Activated naive CD4-positive, alpha-beta T cell treated with anti-CD3 and anti-CD28 coated beads for 36 hours (primary cell): ENCODE measurements at places on chromosomes 12 and 14. TPM values are rescaled to one million over a fixed set of nuclear protein-coding genes. Genes with fewer than 3 reads are reported as not detected.
A peak's percentile ranks its signal among the peaks of the same experiment; 100 is the strongest.

The MANSC1 gene
- total RNA-seq = 3.5 TPM

The HOXC5 gene
- not detected for total RNA-seq

The ALG10 gene
- total RNA-seq = 21.6 TPM

The TWF1 gene
- 15.3 TPM for total RNA-seq

The NDRG2 gene
- total RNA-seq = 8.8 TPM

The KLRC4 gene
- total RNA-seq = not detected

The SSTR1 gene
- not detected for total RNA-seq

The RNFT2 gene
- 13.0 TPM for total RNA-seq

The FBXW8 gene
- total RNA-seq = 6.5 TPM

The AQP2 gene
- total RNA-seq = not detected

- no peak overlapping the region for H3K4me3 ChIP-seq
- H3K27ac ChIP-seq = no peak overlapping the region
- no peaks in the 10 kb centered on the region for H3K27me3 ChIP-seq
These were observed 45.5 kb downstream of the GIT2 start for GRCh38 chr12:109950625-109951024.

DNA sequence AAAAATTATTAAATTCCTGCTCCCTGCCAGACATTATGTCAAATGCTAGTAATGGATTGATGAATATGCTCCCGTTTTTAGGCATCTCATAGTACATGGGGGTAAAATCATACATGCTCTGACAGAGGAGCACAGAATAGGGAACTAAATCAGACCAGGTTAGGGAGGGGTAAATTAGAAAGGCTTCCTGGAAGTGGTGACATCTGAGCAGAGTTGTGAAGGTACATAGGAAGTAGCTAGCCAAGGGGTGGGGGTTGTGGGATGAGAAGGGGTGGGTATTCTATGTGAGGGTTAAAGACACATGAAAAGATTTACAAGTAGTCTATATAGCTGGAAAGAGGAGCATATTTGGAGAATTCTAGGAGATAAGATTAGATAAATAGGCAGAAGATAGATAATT is 171.7 kb upstream of the FBXO33 start:
- H3K4me1 ChIP-seq = peaks cover 32% of the 10 kb centered on the region
- H3K36me3 ChIP-seq = peaks cover 4% of the 10 kb centered on the region
- H3K27me3 ChIP-seq = no peaks in the 10 kb centered on the region
- H3K4me3 ChIP-seq = no peak overlapping the region
- DNase-seq = no peak

GRCh38 chr12:57215668-57216013 is 953 bp upstream of the NXPH4 start:
- H3K4me1 ChIP-seq = peaks cover 33% of the 10 kb centered on the region
- peaks cover 58% of the 10 kb centered on the region for H3K27me3 ChIP-seq
- H3K36me3 ChIP-seq = no peaks in the 10 kb centered on the region
- DNase-seq = peak; percentile 50
- peak overlapping the region; percentile 46 for H3K4me3 ChIP-seq

DNA sequence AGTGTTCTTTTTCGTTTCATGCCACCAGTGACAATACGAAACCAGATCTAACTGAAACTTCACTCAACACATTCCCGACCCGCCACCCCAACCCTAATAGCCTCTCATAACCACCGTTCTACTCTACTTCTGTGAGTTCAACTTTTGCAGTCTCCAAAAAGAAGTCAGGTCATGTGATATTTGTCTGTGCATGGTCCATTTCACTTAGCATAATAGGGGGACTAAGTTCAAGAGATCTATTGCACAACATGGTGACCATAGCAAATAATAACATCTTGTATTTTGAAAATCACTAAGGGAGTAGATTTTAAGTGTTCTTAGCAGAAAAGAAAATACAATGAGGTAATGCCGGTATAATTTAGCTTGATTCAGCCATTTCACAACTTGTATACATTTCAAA is 376.4 kb downstream of the DIO2 start:
- no peak overlapping the region for H3K27ac ChIP-seq
- no peaks in the 10 kb centered on the region for H3K4me1 ChIP-seq
- H3K27me3 ChIP-seq = no peaks in the 10 kb centered on the region
- no peak overlapping the region for H3K4me3 ChIP-seq
- no peaks in the 10 kb centered on the region for H3K36me3 ChIP-seq
- no peak for DNase-seq

GRCh38 chr14:64544607-64545312 is 4.2 kb downstream of the HSPA2 start:
- peaks cover 29% of the 10 kb centered on the region for H3K4me1 ChIP-seq
- DNase-seq = no peak
- H3K36me3 ChIP-seq = peaks cover 6% of the 10 kb centered on the region
- no peak overlapping the region for H3K27ac ChIP-seq

DNA sequence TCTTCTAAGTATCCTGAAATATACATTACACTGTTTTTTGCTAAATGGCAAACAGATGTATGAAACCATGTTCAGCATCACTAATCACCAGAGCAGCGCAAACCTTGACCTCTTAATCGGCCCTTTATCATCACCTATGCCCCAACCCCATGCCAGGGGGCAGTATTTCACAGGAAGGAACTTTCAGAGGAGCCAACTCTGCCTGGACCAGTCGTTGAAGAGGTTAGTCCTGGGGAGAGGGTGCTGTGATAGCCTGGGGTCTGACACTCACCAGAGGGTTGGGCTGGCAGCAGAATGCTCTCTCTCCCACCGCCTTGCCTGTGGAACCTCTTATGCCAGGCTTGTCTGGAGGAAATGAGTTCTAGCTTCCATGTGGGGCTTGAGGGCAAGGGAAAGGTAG is 411.7 kb downstream of the TMEM117 start:
- H3K27ac ChIP-seq = no peak overlapping the region
- H3K36me3 ChIP-seq = peaks cover 6% of the 10 kb centered on the region
- H3K4me3 ChIP-seq = no peak overlapping the region
- DNase-seq = no peak

- H3K27me3 ChIP-seq = peaks cover 8% of the 10 kb centered on the region
- no peak overlapping the region for H3K4me3 ChIP-seq
- no peaks in the 10 kb centered on the region for H3K4me1 ChIP-seq
- H3K36me3 ChIP-seq = no peaks in the 10 kb centered on the region
These were observed 111.5 kb downstream of the SRGAP1 start for GRCh38 chr12:63955831-63956666.

GRCh38 chr14:87133073-87133801 is 859.7 kb downstream of the GALC start:
- H3K4me1 ChIP-seq = no peaks in the 10 kb centered on the region
- H3K27me3 ChIP-seq = no peaks in the 10 kb centered on the region
- H3K4me3 ChIP-seq = no peak overlapping the region
- H3K27ac ChIP-seq = no peak overlapping the region
- H3K36me3 ChIP-seq = no peaks in the 10 kb centered on the region
- no peak for DNase-seq

- no peak for DNase-seq
- H3K27me3 ChIP-seq = no peaks in the 10 kb centered on the region
- H3K36me3 ChIP-seq = peaks cover 35% of the 10 kb centered on the region
- peak overlapping the region; percentile 78 for H3K27ac ChIP-seq
- H3K4me1 ChIP-seq = peaks cover 61% of the 10 kb centered on the region
These were observed 11.5 kb upstream of the C14orf93 start for GRCh38 chr14:23021434-23021833.

DNA sequence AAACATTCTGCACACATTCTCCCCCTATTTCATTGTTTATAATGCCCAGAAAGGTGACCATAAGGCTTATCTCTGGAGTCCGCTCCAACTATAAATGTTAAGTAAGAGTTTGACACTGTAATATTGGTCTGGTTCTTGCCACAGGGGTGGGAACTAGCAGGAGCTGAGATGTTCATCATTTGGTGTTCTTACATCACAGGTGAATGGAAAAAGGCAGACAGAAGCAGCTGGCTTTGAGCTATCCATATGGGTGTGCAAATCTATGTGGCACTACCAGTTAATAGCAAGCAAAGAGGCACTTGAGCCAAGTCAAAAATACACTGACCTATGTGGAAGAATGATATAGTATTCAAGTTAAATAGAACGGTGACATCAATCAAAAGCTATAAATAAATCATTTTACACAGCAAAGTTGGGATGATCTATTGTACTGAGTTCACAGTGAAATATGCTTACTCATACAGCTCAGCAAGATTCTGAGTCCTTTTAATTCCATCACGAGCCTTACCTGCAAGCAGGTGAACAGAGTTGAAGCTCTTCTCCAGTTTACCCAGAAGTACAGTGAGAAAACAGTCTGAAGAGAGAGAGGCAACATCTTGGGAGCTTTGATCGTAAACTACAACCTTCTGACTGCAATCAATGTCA is 43.2 kb downstream of the DUSP16 start:
- H3K4me3 ChIP-seq = no peak overlapping the region
- H3K4me1 ChIP-seq = peaks cover 11% of the 10 kb centered on the region
- H3K27ac ChIP-seq = no peak overlapping the region
- peaks cover 33% of the 10 kb centered on the region for H3K36me3 ChIP-seq

GRCh38 chr14:74695406-74695805 is 17.5 kb downstream of the AREL1 start:
- H3K4me1 ChIP-seq = peaks cover 7% of the 10 kb centered on the region
- H3K27ac ChIP-seq = no peak overlapping the region
- no peak overlapping the region for H3K4me3 ChIP-seq
- H3K27me3 ChIP-seq = no peaks in the 10 kb centered on the region
- no peak for DNase-seq
- H3K36me3 ChIP-seq = peaks cover 6% of the 10 kb centered on the region

GRCh38 chr12:7241404-7242005 is 52.0 kb downstream of the PEX5 start:
- H3K27ac ChIP-seq = no peak overlapping the region
- DNase-seq = no peak
- no peak overlapping the region for H3K4me3 ChIP-seq
- no peaks in the 10 kb centered on the region for H3K4me1 ChIP-seq

DNA sequence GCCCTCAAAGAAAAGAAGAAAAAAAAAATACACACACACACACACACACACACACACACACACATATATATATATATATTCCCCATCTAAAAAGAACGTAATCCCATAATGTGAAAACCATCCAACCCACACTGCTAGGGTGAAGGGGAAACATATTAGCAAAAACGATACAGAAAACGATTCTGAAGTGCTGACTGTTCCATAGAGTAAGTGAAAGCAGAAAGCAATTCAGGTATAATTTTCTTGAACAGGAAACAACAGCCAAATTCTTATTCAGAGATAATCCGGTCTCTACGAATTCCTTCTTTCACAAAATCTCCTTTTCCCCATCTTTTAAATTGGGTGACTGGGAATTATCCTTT is 393.5 kb downstream of the NOVA1 start:
- no peaks in the 10 kb centered on the region for H3K36me3 ChIP-seq
- no peaks in the 10 kb centered on the region for H3K4me1 ChIP-seq
- no peak overlapping the region for H3K4me3 ChIP-seq
- no peak overlapping the region for H3K27ac ChIP-seq

- H3K4me1 ChIP-seq = peaks cover 2% of the 10 kb centered on the region
- no peaks in the 10 kb centered on the region for H3K27me3 ChIP-seq
These were observed 896.4 kb downstream of the BCL11B start for GRCh38 chr14:98375566-98375965.

- H3K36me3 ChIP-seq = no peaks in the 10 kb centered on the region
- no peak for DNase-seq
- H3K4me1 ChIP-seq = peaks cover 35% of the 10 kb centered on the region
- no peaks in the 10 kb centered on the region for H3K27me3 ChIP-seq
These were observed 2.3 kb downstream of the SLC48A1 start for GRCh38 chr12:47775100-47775911.

GRCh38 chr14:99670361-99671234 is 13.5 kb upstream of the CYP46A1 start:
- no peak overlapping the region for H3K4me3 ChIP-seq
- H3K27me3 ChIP-seq = peaks cover 12% of the 10 kb centered on the region
- DNase-seq = no peak
- H3K4me1 ChIP-seq = no peaks in the 10 kb centered on the region
- no peaks in the 10 kb centered on the region for H3K36me3 ChIP-seq

DNA sequence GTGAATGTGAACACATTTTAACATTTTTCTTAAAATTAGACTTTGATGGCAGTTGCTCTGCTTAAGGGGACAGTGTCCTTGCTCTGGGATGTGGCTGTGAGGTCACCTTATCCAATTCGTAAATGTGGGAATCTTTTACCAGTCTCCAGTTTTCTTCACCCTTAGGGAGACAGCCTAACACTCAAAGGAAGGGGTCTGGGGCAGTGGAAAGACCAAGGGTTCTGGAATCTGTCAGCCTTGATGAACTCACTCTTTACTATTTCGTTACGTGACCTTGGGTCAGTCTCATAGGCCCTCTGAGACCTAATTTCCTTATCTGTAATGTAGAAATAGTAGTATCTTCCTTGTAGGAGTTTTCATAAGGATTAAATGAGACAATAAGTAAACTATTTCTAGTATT is 245.6 kb upstream of the ATP2B1 start:
- H3K4me3 ChIP-seq = no peak overlapping the region
- H3K4me1 ChIP-seq = peaks cover 22% of the 10 kb centered on the region
- DNase-seq = no peak
- no peak overlapping the region for H3K27ac ChIP-seq
- no peaks in the 10 kb centered on the region for H3K27me3 ChIP-seq

- no peaks in the 10 kb centered on the region for H3K27me3 ChIP-seq
- H3K4me1 ChIP-seq = no peaks in the 10 kb centered on the region
- no peak overlapping the region for H3K4me3 ChIP-seq
- no peaks in the 10 kb centered on the region for H3K36me3 ChIP-seq
- no peak overlapping the region for H3K27ac ChIP-seq
These were observed 50.7 kb downstream of the IQSEC3 start for GRCh38 chr12:117311-117710.

DNA sequence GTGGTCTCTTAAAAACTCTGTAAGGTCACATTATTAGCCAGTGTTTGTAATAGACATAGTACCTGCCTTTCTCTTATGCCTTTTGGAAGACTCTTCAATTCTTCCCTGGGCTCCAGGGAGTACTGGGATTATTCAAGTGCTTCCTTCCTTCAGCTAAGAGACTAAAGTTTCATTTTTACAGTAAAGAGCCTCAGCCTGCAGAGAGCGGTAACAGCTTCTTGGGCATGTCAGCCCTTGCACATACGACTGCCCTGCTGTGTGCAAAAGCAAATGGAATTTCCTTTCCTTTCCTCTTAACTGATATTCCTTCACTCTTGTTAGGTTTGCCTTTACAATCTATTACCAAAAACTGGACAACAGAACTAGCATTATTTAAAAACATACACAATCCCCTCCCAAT is 32.9 kb upstream of the AMIGO2 start:
- H3K27ac ChIP-seq = no peak overlapping the region
- DNase-seq = no peak
- H3K36me3 ChIP-seq = peaks cover 24% of the 10 kb centered on the region
- peaks cover 33% of the 10 kb centered on the region for H3K4me1 ChIP-seq
- no peak overlapping the region for H3K4me3 ChIP-seq

DNA sequence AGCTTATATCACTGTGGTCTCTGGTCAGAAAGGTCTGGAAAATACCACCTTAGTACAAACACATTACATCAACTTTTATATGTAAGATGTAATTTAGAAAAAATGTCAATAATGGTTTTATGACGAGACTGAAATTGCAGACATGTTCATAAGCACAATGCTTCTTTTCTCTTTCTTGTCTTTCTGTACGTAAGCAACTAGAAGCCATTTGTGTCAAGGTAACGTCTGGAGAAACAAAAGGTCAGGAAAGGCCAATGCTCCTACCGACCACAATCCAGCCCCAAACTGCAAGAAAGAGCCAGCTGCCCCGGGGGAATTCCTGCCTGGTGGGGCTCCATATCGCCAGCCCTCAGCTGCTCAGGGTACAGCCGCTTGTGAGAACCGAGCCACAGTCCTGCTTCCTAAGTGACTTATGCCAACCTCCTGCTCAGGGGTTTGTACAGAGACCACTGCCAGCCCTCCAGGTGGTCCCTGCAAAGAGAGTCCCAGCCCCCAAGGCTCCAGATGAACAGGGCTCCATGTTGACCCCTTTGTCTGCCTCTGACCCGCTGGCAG is 6.3 kb downstream of the ZNF839 start:
- no peaks in the 10 kb centered on the region for H3K27me3 ChIP-seq
- H3K27ac ChIP-seq = no peak overlapping the region
- no peak for DNase-seq
- peaks cover 21% of the 10 kb centered on the region for H3K4me1 ChIP-seq
- H3K4me3 ChIP-seq = no peak overlapping the region
- peaks cover 2% of the 10 kb centered on the region for H3K36me3 ChIP-seq
